Pulmonary artery endothelial cell (primary cell): ENCODE measurements at places on chromosomes 1 and 21. TPM values are rescaled to one million over a fixed set of nuclear protein-coding genes. Genes with fewer than 3 reads are reported as not detected.

- no peak for DNase-seq
Observed at GRCh38 chr1:17561561-17561985, 22.1 kb downstream of the ARHGEF10L start.

DNA sequence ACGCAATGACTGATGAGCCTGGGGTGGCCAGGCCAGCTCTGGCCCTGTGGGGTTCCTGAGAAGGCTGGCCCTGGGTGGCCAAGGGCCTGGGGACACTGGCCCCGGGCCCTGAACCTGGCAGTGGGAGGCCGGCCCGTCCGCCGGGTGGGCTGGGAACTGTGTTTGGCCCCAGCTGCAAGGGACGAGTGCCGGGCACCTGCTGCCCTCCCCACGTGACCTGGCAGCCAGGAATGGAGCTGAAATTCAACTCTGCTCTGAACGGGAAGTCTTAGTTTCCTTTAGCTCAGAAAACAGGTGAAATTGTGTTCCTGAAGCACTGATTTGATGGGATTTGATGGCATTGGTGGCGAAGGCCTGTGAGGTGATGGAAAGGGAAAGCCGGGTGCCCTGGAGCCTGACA, 8.2 kb upstream of the TTLL10 start:
- DNase-seq = no peak

GRCh38 chr1:157110003-157110402, 10.4 kb upstream of the ETV3L start:
- DNase-seq = no peak

- no peak for DNase-seq
Observed at GRCh38 chr1:39652105-39652504, 12.7 kb upstream of the HEYL start.

DNA sequence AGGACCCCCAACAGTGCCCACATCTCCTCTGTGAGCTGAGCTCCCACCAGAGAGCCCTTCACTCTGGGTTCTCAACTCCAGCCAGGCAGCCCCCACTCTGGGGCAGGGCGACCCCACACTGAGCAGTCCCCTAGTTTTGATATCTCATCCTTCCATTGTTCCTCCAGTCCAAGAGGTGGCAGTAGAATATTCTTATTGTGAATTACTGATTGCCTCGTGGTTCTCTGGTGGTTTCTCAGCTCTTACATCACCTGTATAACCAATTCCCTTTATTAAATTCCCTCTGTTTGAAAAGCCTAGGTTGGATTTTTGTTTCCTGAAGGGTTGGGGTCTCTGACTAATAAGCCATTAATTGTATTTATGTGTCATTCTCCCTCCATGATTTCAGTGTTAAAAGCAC, 407.5 kb downstream of the SETD4 start:
- no peak for DNase-seq

- no peak for DNase-seq
Observed at GRCh38 chr1:91835087-91835521, 50.8 kb downstream of the TGFBR3 start.

- no peak for DNase-seq
Observed at GRCh38 chr21:25324666-25325065, 282.6 kb downstream of the MRPL39 start.

DNA sequence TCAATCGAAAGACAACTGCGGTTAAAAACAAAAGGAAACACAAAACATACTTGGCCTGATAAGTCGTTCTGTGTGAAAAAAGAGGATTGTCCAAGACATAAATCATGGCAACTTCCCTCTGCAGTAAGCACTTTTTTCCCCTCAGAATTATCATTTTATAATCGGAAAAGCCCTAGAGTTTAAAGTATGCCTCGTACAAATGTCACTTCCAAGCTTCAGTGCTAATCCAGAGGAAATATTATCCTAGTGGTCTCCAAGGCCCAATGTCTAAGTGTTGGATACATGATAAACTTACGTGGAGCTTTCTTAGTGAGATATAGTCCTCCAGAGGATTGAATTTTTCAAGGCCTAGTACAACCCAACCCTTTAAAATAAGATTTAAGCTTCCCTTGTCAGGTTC, 11.2 kb upstream of the NTMT2 start:
- DNase-seq = no peak

DNA sequence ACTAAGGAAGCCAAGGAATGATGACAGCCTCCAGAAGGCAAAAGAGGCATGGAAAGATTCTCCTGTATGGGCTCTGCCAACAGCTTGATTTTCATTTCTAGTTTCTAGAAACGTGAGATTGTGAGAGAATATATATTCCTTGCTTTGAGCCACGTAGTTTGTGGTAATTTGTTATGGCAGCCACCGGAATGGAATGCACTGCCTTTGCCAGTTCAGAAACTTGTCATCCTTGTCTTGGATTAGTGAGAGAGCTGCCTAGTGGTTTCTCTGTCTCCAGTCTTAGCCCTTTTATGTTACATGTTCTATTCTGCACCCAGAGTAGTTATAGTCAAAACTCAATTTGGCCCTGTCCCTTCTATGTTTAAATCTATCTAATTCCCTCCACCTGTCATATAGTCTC, 216.0 kb upstream of the PTGFR start:
- no peak for DNase-seq

DNA sequence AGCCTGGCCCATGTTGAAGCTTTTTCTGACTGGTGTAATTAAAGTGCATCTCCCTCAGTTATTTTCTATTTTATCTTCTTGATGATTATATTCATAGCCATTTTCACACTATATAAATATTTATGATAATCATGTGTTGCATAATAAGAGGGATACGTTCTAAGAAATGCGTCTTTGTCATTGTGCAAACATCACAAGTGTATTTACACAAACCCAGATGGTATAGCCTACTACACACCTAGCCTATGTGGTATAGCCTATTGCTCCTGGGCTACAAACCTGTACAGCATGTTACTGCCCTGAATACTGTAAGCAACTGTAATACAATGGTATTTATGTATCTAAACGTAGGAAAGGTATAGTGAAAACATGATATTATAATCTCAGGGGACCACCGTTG, 88.1 kb downstream of the BACH1 start:
- DNase-seq = no peak

- DNase-seq = no peak
Observed at GRCh38 chr21:33162436-33162951, 67.2 kb upstream of the IFNAR2 start.

GRCh38 chr1:205118752-205119151, 3.0 kb downstream of the RBBP5 start:
- DNase-seq = no peak

- no peak for DNase-seq
Observed at GRCh38 chr1:206608108-206608698, 4.1 kb downstream of the EIF2D start.

- DNase-seq = peak; percentile 89
Observed at GRCh38 chr1:36150296-36151133, 1.2 kb upstream of the TRAPPC3 start.

DNA sequence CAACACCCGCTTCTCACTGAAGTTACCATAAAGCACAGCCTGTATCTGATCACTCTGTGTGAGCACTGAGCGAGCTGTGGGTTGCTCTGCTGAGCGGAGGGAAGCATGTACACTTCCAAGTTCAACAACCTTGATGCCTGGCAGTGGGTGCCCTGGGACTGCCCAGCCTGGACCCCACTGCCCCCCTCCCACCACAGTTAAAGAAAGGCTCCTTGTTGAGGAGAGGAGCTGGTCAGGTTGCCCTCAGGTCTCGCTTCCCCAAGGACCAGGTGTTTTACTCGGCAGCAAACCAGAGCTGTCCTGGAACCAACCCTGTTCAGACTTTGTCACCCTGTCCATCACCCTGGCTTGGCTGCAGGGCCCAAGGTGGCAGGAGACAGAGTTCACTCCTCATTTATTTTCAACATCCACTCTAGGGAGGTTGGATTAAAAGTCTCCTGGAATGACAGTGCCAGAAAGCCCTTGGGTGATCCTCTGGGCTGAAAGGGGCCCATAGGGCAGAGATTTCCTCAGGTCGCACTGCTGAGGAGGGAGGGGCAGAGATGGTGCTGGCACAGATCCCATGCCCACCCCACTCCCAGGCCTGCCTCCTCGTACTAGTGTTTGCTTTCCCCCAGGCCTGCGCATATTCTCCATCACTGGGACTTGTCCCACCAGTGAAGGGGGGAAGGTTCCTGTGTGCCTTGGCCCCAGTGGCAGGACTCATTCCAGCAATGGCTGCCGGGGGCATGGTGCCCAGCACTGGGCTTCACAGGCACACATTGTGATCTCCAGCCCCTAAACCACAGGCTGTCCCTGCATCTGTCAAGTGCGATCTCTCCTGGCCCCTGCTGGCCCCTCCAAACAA, 101.7 kb downstream of the TRABD2B start:
- DNase-seq = no peak

DNA sequence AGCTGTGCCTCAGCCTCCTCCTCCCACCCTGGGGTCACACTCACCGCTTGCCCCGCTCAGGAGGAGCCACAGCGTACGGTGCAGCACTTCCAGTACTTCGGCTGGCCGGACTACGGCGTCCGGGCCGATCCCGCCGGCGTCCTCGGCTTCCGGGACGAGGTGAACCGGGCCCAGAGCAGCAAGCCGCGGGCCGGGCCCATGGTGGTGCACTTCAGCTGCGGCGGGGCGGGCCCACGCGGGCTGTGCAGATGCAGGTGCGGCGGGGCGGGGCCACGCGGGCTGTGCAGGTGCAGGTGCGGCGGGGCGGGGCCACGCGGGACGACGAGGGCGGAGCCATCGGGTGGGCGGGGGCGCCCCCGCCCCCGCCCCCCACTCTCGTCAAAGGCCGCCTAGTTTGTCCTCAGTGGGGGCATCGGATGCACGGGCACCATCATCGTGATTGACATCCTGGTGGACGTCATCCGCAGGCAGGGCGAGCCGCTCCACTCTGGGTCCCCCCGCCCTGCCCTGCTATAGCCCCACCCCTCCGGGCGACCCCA, 5.5 kb downstream of the RNF223 start:
- DNase-seq = no peak

DNA sequence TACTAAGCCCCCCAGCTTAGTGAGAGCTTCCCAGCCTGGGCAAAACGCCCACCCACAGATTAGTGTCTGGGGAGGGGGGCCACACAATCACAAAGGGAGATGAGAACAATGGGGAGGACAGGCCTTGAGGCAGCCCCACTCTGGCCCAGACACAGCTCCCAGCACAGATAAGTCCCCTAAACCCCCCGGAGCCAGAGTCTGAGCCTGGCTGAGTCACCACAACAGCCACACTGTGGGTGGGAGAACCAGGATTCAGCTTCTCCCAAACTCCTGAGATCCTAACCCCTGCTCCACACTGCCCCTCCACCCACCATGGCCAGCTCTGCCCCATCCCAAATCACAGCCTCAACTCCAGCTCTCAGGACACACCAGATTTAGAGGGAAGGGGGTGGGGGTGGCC, 4.2 kb downstream of the NECTIN4 start:
- no peak for DNase-seq

DNA sequence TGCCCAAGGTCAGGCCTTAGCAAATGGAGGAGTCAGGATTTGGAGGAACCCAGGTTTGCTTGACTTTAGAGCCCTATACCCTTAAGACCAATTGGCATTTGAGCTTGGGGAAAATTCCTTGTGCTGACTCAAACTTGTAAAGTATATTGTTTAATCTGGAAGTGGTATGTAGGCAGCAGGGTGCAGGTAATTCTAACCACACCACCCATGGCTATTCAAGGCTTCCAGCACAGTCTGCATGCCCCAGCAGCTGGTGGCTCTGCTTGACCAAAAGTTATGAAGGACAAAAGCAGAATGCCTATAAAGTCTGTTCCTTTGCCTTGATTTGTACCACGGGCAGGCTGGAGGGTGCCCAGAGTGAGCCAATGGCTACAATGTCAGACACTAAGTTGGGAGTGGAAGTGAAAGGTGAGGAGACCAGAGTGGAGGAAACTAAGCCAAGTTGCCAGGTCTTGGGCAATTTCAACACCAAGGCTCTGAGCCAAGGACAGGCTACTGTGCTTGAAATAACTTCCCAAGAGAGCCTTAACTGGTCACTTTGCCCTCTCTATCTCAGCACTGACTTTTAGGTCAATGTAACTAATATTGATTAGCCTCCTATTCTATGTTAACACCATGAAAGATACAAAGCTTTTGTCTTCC, 4.7 kb upstream of the G0S2 start:
- DNase-seq = no peak

DNA sequence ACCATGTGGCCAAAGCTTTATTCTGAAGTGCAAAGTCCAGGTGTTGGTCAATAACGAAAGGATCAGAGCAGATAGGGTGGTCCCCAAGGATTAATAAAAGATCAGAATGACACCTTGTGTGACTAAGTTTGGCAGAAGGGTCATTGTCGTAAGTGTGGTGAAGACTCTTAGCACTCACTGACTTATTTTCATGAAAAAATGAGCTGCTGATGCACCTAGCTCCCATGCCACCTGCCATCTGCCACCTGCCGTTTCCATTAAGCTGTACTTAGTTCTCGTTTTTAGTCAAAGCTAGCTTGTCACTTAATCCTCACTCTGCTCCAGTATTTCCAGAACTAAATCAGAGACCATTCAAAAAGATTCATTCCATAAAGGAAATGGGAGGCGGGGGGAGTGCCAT, 112.6 kb downstream of the SEC16B start:
- DNase-seq = no peak

DNA sequence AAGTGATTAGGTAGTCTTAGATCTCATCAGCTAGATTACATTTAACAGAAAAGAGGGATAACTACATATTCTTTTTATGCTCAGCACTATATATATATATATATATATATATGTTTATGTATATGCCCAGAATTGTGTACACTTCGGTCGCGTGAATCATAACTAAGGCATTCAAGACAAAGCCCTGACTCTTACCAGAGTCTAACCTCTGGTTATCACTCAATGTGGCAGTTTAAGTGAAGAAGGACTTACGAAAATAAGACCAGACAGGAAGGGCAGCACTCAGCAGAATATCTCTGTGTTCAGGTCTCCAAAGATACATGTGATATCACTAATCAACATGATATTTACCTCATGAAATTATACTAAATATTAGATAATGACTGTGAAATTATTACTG, 1326.7 kb downstream of the MRPL39 start:
- no peak for DNase-seq

Gene FBXO2
- total RNA-seq = 1.1 TPM in 2 replicates

Gene WNT9A
- 4.1 and 4.9 TPM in 2 replicates for total RNA-seq

Gene PSMA5
- total RNA-seq = 69.6 and 74.4 TPM in 2 replicates

Gene GOLT1A
- not detected in 2 replicates for total RNA-seq

Gene LAMC2
- total RNA-seq = 13.0 and 24.1 TPM in 2 replicates

Gene BARHL2
- not detected in 2 replicates for total RNA-seq

Gene RPL5
- total RNA-seq = 1,217 and 1,908 TPM in 2 replicates

Gene CR2
- total RNA-seq = not detected in 2 replicates

Gene C1orf21
- total RNA-seq = 23.8 and 26.2 TPM in 2 replicates

Gene TYW3
- 16.4 and 27.2 TPM in 2 replicates for total RNA-seq

Gene LRRC39
- total RNA-seq = 0.20 TPM in 1 of 2 replicates, not detected in the other

Gene KRTAP10-4
- not detected in 2 replicates for total RNA-seq

Gene SOAT1
- total RNA-seq = 15.2 and 33.3 TPM in 2 replicates
